T-helper 2 cell treated with Interferon-gamma antibody and Interleukin-4, amounts not matched to agents 5 μg/mL and 100 μg/mL, for 36 hours (primary cell): ENCODE measurements at places on chromosomes 2 and 18.

- no peak overlapping the region for H3K27ac ChIP-seq
- H3K36me3 ChIP-seq = peaks cover 51% of the 10 kb centered on the region
- no peak overlapping the region for H3K4me3 ChIP-seq
- peaks cover 6% of the 10 kb centered on the region for H3K4me1 ChIP-seq
These were observed 16.7 kb downstream of the SRSF7 start for GRCh38 chr2:38734299-38735058.

GRCh38 chr2:136051001-136051724, 65.7 kb upstream of the DARS1 start:
- H3K36me3 ChIP-seq = peaks cover 8% of the 10 kb centered on the region
- H3K27ac ChIP-seq = peak overlapping the region; percentile 77
- peaks cover 76% of the 10 kb centered on the region for H3K4me1 ChIP-seq
- H3K27me3 ChIP-seq = no peaks in the 10 kb centered on the region
- DNase-seq = no peak

DNA sequence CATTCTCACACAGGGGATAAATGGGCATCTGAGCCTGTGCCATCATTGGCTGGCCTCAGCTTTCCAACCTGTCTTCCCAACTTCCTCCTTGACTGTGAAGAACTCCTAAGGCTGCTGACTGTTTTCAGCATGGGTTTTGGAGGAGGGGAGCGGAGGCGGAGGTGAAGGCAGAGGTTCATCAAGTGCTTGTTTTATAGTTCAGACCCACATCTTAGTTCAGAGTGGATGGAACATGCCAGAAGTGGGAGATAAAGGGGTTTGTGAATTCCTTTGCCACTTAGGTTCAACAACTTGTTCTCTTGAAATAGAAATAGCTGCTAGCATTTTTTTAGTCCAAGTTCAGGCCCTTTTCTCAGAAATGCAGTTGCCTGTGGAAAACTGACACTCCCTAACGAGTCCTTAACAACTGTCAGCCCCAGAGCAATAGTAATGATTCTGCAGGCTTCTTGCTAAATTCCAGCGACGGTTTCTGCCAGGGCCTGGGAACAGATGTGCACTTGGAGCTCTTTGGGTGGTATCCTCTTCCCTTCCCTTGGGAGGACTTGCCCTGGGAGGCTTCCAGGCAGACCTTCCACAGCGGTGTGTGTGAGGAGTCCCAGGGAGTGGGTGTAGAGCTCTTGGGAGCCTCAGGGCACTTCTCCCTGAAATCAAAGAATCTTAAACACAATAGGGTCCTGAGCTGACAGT, 30.1 kb upstream of the ITGA6 start:
- no peaks in the 10 kb centered on the region for H3K4me1 ChIP-seq
- peaks cover 14% of the 10 kb centered on the region for H3K27me3 ChIP-seq
- no peaks in the 10 kb centered on the region for H3K36me3 ChIP-seq
- H3K4me3 ChIP-seq = no peak overlapping the region
- no peak for DNase-seq

DNA sequence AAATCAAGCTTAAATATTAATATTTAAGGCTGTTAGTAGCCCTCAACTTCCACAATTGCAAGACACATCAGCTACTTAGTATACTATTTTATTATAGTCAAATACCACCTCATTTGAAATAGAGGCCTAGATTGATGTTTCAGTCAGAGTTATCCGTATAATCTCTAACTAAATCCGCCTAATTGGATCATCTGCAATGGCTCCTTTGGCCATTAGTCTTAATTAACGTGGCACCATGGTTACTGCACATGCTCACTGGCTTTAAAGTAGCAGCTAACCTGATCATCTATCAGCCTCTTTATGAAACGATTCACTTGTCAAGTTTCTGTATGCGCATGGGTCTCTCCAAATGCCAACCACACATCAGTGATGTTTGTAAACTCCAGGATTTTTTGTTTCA, 112.3 kb downstream of the COLEC12 start:
- H3K27ac ChIP-seq = no peak overlapping the region
- H3K27me3 ChIP-seq = peaks cover 9% of the 10 kb centered on the region
- no peak overlapping the region for H3K4me3 ChIP-seq
- H3K4me1 ChIP-seq = peaks cover 2% of the 10 kb centered on the region
- H3K36me3 ChIP-seq = no peaks in the 10 kb centered on the region

DNA sequence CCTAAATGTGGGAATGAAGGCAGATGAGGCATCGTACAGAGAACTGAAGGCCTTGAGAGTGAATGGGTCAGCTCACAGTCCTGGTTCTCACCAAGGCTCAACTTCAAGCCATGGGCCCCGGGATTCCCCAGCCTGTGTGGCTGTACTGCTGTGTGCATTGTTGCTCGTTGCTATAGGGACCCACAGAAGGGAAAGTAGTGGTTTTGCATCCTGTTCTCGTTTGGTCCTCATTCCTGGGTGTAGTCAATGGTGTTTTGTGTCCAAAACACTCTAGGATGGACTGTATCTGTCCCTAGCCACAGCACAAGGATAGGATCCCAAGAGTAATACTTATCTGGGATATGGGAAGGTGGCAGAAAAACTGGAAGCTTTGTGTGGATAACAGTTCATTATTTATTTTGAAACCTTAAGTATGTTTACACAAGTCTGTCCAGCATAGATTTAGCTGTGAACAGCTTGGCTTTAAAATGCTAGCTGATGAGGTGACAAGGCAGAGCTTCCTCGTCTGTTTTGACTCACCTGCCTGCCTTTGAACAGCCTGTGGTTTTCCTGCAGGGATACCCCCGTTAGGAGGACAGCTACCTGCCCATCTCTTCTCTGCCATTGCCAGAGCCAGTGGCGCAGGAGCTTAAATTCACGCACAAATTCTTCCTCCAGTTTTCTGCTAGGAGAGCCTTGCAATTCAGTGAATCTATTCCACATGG, 85.0 kb downstream of the WDSUB1 start:
- H3K4me1 ChIP-seq = peaks cover 2% of the 10 kb centered on the region
- no peaks in the 10 kb centered on the region for H3K36me3 ChIP-seq
- H3K4me3 ChIP-seq = no peak overlapping the region
